Naive thymus-derived CD8-positive, alpha-beta T cell (primary cell): ENCODE measurements at places on chromosomes 4 and X.

GRCh38 chr4:80062527-80062926, 10.5 kb downstream of the ANTXR2 start:
- H3K27ac ChIP-seq, result peak overlapping the region; percentile 59
- H3K36me3 ChIP-seq, result no peaks in the 10 kb centered on the region
- no peaks in the 10 kb centered on the region for H3K27me3 ChIP-seq
- H3K4me1 ChIP-seq, result peaks cover 15% of the 10 kb centered on the region
- DNase-seq, result no peak

DNA sequence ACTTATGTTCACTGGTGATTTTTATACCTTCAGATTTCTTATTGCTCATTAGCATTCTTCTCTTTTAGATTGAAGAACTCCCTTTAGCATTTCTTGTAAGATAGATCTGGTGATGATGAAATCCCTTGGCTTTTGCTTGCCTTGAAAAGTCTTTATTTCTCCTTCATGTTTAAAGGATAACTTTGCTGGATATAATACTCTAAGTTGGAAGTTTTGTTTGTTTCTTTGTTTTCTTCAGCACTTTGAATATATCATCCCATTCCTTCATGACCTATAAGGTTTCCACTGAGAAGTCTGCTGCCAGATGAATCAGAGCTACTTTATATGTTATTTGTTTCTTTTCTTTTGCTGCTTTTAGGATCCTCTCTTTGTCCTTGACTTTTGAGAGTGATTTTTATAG, 18.5 kb downstream of the CC2D2A start:
- no peaks in the 10 kb centered on the region for H3K4me1 ChIP-seq
- H3K36me3 ChIP-seq, result peaks cover 68% of the 10 kb centered on the region
- no peak overlapping the region for H3K4me3 ChIP-seq
- H3K27ac ChIP-seq, result no peak overlapping the region
- DNase-seq, result no peak
- no peaks in the 10 kb centered on the region for H3K27me3 ChIP-seq

- H3K27ac ChIP-seq, result no peak overlapping the region
- no peak for DNase-seq
- no peaks in the 10 kb centered on the region for H3K36me3 ChIP-seq
- peaks cover 2% of the 10 kb centered on the region for H3K27me3 ChIP-seq
- no peaks in the 10 kb centered on the region for H3K4me1 ChIP-seq
- H3K4me3 ChIP-seq, result no peak overlapping the region
Observed at GRCh38 chr4:100968046-100968445, 379.3 kb downstream of the PPP3CA start.

GRCh38 chr4:183407635-183408464, 36.6 kb upstream of the CDKN2AIP start:
- peaks cover 7% of the 10 kb centered on the region for H3K4me1 ChIP-seq
- DNase-seq, result no peak
- no peaks in the 10 kb centered on the region for H3K27me3 ChIP-seq
- peak overlapping the region; percentile 90 for H3K27ac ChIP-seq
- no peaks in the 10 kb centered on the region for H3K36me3 ChIP-seq

- peaks cover 4% of the 10 kb centered on the region for H3K4me1 ChIP-seq
- H3K36me3 ChIP-seq, result no peaks in the 10 kb centered on the region
- no peak overlapping the region for H3K27ac ChIP-seq
Observed at GRCh38 chr4:20624793-20625374, 75.4 kb upstream of the PACRGL start.

DNA sequence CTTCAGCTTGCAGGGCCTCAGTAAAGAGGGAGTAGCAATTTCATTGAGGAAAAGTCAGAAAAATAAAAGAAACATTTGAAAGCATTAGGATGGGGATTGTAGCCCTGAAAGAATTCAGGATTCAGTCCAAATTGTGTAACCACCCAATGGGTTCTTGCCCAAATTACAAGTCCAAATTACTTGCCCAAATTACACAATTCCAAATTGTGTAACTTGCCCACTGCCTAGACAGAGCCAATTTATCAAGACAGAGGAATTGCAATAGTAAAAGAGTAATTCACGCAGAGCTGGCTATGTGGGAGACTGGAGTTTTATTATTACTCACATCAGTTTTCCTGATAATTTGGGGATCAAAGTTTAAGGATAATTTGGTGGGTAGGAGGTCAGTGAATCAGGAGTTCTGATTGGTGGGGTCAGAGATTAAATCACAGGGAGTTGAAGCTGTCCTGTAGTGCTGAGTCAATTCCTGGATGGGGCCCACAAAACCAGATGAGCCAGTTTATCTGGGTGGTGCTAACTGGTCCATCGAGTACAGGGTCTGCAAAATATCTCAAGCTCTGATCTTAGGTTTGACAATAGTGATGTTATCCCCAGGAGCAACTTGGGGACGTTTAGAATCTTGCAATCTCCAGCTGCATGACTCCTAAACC, 18.1 kb upstream of the PAGE5 start:
- H3K4me3 ChIP-seq, result no peak overlapping the region
- no peaks in the 10 kb centered on the region for H3K36me3 ChIP-seq
- H3K27me3 ChIP-seq, result no peaks in the 10 kb centered on the region
- no peaks in the 10 kb centered on the region for H3K4me1 ChIP-seq
- H3K27ac ChIP-seq, result no peak overlapping the region

DNA sequence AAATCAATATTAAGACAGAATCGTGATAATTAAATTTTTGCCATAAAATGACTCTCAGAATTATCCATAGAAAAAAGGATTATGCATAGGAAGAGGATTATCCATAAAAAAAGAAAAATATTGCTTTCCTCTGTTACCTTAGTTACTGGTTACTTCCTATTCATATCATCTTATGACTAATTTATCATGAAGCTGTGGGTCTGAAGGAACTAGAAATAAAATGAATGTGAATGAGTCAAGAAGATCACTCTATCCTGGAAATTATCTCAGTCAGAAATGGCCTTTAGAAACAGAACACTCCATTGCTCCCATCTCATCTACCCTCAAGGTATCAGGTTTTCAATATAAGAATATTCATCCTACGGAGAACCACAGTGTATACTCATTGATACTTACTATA, 19.4 kb downstream of the RPS6KA6 start:
- H3K36me3 ChIP-seq, result no peaks in the 10 kb centered on the region
- no peaks in the 10 kb centered on the region for H3K27me3 ChIP-seq
- no peak overlapping the region for H3K27ac ChIP-seq
- no peak for DNase-seq
- no peak overlapping the region for H3K4me3 ChIP-seq

DNA sequence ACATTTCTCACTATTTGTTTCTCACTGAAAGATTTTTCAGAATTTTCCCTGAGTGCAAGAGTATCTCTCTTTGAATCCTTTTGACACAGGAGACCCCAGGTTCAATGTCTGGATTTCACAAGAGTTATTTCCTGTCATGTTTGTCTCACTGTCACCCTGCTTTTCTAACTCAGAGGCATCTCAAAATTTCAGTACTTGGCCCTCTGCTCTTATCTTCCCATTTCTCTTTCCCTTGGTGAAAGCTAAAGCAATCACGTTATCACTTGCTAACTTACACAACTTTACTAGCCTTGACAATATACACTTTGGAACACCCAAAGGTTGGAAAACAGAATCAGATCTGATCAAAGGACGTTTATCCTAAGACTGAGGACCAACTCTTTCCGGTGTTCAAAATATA, 17.3 kb downstream of the IGSF1 start:
- no peaks in the 10 kb centered on the region for H3K27me3 ChIP-seq
- H3K4me1 ChIP-seq, result no peaks in the 10 kb centered on the region
- no peaks in the 10 kb centered on the region for H3K36me3 ChIP-seq

DNA sequence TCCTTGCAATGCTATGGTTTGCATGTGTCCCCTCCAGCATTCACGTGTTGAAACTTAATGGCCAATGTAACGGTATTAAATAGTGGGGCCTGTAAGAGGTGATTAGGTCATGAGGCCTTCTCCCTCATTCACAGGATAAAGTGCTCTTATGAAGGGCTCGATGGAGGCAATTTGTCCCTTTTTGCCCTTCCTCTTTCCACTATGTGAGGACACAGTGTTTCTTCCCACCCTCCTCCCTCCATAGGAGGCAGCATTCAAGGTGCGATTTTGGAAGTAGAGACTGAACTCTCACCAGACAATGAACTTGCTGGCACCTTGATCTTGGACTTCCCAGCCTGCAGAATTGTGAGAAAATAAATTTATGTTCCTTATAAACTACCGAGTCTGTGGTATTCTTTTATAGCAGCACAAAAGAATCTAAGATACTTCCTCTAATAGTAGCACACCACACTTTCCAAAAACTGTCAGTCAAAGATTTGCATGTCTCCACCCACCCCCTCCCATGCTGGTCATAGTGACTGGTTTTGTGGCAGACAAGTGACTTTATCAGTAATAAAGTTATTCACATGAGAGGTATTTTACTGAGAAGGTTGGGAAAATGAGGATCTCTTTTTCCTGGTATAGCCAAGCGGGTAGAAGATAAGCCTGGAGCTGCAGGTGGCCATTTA, 113.5 kb upstream of the TTC29 start:
- peaks cover 1% of the 10 kb centered on the region for H3K27me3 ChIP-seq
- DNase-seq, result no peak
- no peak overlapping the region for H3K27ac ChIP-seq

- H3K27ac ChIP-seq, result no peak overlapping the region
- no peaks in the 10 kb centered on the region for H3K36me3 ChIP-seq
- H3K4me1 ChIP-seq, result peaks cover 34% of the 10 kb centered on the region
Observed at GRCh38 chr4:1170976-1171310, 1.4 kb downstream of the SPON2 start.

GRCh38 chrX:13043938-13044337, 482 bp downstream of the FAM9C start:
- H3K4me3 ChIP-seq, result no peak overlapping the region
- H3K36me3 ChIP-seq, result no peaks in the 10 kb centered on the region
- peaks cover 6% of the 10 kb centered on the region for H3K4me1 ChIP-seq
- DNase-seq, result no peak
- no peaks in the 10 kb centered on the region for H3K27me3 ChIP-seq

GRCh38 chr4:74283614-74284013, 24.7 kb upstream of the EPGN start:
- H3K27ac ChIP-seq, result peak overlapping the region; percentile 2
- H3K36me3 ChIP-seq, result peaks cover 18% of the 10 kb centered on the region
- no peak overlapping the region for H3K4me3 ChIP-seq
- DNase-seq, result no peak
- H3K4me1 ChIP-seq, result no peaks in the 10 kb centered on the region

GRCh38 chrX:75067931-75068330, 88.2 kb downstream of the ABCB7 start:
- no peak for DNase-seq
- H3K27ac ChIP-seq, result no peak overlapping the region
- no peaks in the 10 kb centered on the region for H3K27me3 ChIP-seq
- H3K4me1 ChIP-seq, result no peaks in the 10 kb centered on the region

DNA sequence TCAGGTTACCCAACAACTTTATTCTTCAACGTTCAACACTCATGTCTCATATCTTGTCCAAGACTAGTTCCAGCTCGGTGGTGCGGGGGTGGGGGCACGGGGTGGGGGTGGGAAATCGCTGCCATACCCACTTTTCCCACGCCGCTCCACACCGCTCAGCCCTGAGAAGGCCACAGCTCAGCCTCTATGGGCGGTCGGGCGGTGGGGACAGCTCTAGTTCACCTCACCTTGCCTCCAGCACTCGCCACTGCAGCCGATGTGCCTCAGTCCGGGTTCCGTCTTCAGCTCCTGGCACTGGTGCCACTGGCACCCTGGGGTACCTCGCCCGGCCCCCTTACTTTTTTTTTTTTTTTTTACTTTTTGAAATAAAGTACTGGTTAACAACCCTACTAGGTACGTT, 522.2 kb downstream of the PCDH19 start:
- no peak for DNase-seq
- H3K27me3 ChIP-seq, result no peaks in the 10 kb centered on the region
- no peak overlapping the region for H3K27ac ChIP-seq
- H3K4me1 ChIP-seq, result no peaks in the 10 kb centered on the region
- no peaks in the 10 kb centered on the region for H3K36me3 ChIP-seq

DNA sequence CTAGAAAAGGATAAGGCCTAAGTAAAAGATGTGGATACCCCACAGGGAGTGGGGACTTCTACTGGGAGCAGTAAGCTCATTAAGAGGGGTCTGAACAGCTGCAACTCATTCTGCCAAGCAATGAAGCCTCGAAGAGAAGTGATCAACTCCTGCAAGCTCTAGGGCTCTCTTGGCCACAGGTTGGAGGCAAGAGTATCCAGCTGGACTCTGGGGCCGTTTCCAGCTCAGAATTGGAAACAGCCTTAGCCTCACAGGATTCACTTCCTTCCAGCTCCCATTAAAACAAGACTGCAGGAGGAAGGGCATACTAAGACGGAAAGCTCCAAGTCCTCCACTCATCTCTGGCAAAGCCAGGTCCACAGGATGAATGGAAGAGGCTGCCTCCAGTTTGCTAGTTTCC, 126.3 kb downstream of the ATG4A start:
- H3K27me3 ChIP-seq, result peaks cover 2% of the 10 kb centered on the region
- no peak overlapping the region for H3K27ac ChIP-seq
- no peaks in the 10 kb centered on the region for H3K36me3 ChIP-seq

DNA sequence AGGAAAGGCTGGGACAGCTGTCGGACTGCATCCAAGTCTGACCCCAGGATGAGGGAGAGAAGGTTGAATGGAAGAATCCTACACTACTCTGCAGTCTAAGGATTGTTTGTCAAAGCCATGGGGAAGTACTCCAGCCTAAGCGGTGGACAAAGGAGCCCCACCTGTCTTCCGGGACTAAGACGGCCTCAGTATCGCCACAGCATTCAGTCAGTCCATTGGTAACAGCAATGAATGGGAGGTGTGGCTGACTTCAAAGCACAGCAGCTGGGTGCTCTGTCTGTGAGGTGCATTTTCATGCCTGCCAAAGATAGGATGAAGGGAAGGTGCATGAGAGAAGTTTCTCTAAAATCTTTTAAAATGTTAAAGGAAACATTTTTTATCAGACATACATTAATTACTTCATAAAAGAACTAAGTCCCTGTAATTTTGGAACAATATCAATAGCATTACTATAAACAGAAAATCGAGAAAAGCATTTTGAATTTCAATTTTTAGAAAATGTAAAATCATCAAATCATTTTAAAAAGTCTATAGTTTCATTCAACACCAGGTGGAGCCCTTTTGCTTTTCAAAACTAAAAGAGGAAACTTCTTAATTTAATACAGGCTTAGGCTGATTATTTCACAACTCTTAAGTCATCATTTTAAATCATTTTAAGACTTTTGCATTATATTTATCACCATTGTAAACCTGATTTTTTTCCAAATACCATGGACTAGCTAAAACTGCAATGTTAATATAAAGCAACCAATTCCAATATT, 27.6 kb upstream of the INTU start:
- no peak overlapping the region for H3K27ac ChIP-seq
- no peak overlapping the region for H3K4me3 ChIP-seq
- peaks cover 4% of the 10 kb centered on the region for H3K27me3 ChIP-seq
- no peak for DNase-seq
- H3K4me1 ChIP-seq, result no peaks in the 10 kb centered on the region

DNA sequence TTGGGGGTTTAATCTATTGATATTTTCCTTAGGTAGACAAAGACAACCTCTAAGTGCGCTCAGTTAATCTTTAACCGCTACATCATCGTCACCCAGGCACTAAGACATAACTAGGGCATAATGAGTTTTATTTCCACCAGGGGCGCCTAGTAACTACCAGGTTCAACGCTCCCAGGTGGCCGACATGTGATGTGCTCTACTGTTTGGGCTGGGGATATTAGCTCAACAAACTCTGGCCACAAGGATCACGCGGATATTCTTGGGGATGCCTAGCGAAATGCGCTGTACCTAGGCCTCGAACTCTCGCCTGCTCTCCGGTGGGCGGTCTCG, 915 bp upstream of the RAB33B start:
- peaks cover 50% of the 10 kb centered on the region for H3K4me1 ChIP-seq
- peak; percentile 63 for DNase-seq
- no peaks in the 10 kb centered on the region for H3K36me3 ChIP-seq
- H3K4me3 ChIP-seq, result peak overlapping the region; percentile 97
- H3K27me3 ChIP-seq, result no peaks in the 10 kb centered on the region
